Nucleus accumbens (tissue), 56 donors: ENCODE measurements at places on chromosomes 11 and 22.

DNA sequence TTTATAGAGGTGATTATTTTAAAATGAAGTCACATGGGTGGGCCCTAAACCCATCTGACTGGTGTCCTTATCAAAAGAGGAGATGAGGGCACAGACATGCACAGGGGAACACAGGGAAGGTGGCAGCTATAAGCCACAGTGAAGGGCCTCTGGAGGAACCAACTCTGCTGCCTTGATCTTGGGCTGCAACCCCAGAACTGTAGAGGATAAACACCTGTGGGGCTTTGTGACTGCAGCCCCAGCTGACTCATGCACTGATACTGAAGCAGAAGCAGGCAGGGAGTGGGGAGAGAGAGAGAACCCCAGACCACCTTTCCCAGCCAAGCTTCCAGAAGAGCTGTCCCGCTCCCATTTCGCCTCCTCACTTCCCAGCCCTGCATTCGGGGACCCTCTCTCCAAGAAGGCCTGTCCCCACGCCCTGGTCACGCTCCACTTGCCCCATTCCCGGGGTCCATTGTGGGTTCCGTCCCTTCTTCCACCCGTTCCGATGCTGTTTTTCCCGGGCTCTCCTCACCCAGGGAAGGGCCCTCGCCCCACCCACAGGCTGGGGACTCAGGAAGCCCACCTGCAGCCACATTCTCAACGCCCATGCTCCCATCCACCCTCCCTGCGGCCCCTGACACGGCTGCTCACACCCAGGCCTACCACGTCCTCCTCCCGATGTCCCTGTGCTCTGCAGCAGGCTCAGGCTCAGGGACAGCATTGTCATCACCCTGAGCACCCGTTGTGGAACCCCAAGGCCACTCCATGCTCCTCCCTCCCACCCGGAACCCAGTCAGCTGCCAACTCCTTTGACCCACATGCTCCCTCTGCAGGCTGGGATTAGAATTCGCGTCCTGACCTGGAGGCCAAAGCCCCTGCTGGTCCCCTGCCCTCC is 90.8 kb upstream of the SHANK2 start:
- peak; percentile 13 for DNase-seq

DNA sequence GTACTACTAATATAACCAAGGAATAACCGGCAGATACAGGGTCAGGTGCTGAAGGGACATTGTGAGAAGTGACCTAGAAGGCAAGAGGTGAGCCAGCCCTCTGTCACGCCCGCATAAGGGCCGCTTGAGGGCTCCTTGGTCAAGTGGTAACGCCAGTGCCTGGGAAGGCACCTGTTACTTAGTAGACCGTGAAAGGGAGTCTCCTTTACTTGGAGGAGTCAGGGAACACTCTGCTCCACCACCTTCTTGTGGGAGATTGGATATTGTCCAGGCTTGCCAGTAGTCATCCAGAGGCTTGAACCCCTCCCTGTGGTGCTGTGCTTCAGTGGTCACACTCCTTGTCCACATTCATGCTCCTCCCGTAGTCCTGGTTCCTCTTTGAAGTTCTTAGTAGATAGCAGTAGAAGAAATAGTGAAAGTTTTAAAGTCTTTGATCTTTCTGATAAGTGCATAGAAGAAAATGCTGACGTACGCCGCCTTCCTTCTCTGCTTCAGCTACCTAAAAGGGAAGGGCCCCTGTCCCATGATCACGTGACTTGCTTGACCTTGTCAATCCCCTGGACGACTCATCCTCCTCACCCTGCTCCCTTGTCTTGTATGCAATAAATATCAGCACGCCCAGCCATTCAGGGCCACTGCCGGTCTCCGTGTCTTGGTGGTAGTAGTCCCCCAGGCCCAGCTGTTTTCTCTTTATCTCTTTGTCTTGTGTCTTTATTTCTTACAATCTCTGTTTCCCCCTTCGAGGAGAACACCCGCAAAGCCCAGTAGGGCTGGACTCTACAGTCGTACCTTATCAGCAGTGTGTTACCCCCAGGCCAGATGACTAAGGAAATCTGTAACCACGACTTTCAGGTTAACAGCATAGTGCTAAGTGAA is 6.1 kb downstream of the NUP50 start:
- no peak for DNase-seq

DNA sequence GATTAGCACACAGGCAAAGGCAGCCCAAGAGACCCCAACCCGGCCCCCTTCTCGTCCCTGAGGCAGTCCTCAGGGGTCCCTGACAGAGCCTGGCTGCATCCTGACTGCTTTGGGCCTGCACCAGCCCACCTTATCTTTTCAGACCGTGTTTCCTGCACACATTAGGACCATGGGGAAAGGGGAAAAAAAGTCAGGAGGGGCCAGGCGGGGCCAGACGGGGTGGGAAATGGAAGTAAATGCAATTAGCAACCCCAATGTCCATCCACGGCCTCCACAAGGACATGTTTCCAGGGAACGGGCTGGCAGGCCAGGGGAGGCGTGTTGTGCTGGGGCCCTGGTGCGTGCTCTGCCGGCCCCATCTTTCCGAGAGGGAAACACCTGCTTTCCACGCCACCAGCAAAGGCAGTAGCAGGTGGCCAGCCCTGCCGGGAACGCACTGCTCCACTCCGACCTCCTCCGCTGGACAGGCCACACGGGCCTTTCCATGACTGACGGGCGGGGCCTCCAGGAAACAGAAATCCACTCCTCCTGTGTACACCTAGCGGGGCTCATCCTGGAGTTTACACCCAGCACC is 7.4 kb downstream of the EHD1 start:
- no peak for DNase-seq

GRCh38 chr22:34975721-34976120 is 90.2 kb upstream of the ISX start:
- no peak for DNase-seq

- DNase-seq = no peak
Observed at GRCh38 chr11:76203937-76204336, 2.4 kb downstream of the WNT11 start.

GRCh38 chr22:38316364-38317121 is 690 bp downstream of the CSNK1E start:
- peak; percentile 86 for DNase-seq

DNA sequence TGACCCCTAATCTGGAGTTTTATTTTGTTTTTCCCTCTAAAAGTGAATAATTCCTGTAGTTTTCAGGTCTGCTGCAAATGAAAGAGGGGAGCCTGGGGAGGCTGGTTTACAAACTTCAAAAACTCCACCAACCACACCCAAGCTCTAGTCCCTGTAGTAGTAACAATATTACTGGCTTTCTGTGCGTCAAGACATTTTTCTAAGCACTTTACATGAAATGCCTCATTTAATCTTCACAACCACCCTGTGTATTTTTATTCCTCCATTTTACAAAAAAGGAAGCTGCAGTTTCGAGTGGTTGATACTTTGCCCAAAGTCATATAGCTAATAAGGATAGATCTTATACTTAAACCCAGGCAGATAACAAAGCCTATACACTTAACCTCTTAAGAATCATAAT is 23.5 kb downstream of the CTNND1 start:
- no peak for DNase-seq

DNA sequence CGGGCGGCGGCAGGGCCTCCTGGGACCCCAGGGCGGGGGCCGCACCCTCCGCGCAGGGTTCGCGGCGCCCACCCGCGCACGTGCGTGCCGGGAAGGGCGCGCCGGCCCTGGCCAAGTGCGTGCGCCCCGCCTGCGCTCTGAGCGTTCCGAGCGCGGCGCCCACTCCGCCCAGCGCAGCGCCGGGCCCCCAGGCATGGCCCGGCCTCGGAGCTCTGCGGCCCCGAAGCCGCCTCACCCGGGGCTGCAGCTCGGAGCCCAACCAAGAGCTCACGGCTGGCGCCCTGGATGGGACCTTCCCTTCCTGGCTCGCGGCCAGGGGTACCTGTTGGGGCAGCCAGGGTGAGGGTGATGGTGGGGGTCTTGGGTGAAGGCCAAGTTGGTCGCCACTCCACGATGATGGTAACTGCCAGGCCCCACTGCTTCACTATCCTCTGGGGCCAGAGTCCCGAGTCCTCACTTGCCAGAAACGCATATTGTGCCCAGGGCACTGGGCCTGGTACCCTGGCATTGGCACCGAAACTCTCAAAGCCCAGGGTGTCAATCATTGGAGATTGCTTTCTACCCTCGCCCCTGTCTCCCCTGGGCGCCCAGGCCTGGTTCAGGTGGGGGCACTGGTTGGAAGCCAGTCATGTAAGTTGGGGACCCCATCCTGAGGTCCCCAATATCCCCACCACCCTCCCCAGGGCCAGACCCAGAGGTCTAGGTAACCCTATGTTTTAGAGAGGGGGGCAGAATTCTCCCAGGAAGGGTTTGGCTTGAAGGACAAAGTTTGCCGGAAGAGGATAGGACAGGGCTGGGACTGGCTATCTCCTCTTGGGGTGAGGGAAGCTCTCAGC is 882 bp downstream of the ANO1 start:
- DNase-seq = no peak

DNA sequence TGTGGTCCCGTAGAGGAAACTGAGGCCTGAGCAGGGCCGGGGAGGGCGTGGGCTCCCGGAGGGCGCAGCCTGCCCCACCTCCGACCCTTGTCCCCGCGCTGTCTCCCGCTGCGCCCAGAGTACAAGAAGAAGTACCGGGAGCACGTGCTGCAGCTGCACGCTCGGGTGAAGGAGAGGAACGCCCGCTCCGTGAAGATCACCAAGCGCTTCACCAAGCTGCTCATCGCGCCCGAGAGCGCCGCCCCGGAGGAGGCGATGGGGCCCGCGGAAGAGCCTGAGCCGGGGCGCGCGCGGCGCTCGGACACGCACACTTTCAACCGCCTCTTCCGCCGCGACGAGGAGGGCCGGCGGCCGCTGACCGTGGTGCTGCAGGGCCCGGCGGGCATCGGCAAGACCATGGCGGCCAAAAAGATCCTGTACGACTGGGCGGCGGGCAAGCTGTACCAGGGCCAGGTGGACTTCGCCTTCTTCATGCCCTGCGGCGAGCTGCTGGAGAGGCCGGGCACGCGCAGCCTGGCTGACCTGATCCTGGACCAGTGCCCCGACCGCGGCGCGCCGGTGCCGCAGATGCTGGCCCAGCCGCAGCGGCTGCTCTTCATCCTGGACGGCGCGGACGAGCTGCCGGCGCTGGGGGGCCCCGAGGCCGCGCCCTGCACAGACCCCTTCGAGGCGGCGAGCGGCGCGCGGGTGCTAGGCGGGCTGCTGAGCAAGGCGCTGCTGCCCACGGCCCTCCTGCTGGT is 1.9 kb downstream of the NLRP6 start:
- no peak for DNase-seq

GRCh38 chr11:74468058-74468457 is 709 bp upstream of the KCNE3 start:
- DNase-seq = no peak

- DNase-seq = no peak
Observed at GRCh38 chr11:113267493-113267892, 46.9 kb upstream of the TTC12 start.

- DNase-seq = no peak
Observed at GRCh38 chr11:87722756-87723565, 452.3 kb downstream of the RAB38 start.

- DNase-seq = no peak
Observed at GRCh38 chr11:95500466-95500865, 269.5 kb upstream of the SESN3 start.

- no peak for DNase-seq
Observed at GRCh38 chr11:103618528-103618927, 417.9 kb upstream of the DDI1 start.

GRCh38 chr11:12420040-12420439 is 42.7 kb downstream of the PARVA start:
- no peak for DNase-seq

DNA sequence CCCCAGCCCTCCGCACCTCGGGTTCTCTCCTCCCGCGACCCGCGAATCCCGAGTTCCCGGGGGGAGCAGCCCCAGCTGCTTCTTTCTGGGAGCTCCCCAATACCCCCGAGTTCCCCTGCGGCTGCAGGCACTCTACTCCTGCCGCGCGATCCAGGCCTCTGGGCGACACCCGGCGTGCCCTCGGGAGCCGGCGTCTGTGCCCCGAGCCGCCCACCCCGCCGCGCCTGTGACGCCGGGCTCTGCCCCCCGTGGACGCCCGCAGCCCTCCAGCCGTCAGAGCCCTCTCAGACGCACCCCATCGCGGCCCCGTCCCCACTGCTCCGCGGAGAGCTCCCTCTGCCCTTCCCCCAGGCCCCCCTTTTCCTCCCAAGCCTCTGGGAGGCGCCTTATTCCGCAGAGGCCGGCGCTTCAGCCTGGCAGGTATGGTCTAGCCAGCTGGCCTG is 422 bp downstream of the GLB1L2 start:
- DNase-seq = no peak
